ENCODE measurements at places on chromosomes 2 and 18.

DNA sequence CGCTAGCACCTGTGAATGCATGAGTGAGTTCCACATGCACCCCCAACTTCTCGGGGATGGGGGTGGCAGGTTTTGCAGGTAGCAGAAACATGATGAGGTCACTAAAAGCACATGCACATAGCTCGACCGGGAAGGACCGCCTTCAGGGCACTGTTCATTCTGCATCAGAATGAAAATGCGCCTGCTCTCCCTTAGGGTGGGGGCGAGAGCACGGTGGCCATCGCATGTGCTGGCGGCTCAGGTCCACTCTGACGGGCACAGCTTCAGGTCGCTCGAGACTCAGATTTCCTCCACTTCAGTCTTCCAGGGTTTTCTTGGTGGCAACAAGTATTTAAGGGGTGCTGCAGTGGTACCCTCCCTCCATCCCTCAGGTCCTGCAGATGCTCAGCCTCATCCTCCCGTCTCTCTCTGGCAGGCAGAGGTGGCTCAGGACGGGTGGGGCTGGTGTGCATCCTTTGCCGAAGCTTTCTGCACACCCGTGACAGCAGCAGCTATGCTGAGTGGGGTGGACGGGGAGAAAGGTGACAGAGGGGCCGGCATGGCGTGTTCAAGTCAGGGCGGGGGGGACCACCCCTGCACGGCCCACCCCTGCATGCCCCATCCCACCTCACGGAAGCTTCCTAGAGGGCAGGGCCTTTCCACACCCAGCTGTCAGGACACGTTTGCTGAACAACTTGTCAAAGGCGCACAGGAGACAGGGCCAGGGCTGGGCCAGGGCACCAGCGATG lies 14.8 kb downstream of the KCNIP3 start:
- no peak for DNase-seq

DNA sequence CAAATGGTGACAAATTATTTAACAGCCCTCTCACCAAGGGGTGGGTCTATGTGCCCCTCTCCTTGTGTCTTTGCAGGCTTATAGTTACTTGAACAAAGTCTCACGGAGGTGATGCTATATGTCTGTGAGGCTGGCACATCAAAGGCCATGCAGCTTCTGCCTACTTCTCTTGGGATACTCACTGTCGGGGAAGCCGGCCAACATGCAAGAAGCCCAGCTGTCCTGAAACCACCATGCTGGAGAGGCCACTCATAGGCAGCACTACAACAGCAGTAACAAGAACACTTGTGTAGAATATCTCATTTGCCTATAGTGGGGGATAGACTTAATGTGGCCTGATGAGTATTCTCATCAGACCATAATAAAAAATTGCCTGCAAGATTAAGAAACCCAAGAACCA lies 233.7 kb upstream of the NCKAP5 start:
- no peak for DNase-seq

DNA sequence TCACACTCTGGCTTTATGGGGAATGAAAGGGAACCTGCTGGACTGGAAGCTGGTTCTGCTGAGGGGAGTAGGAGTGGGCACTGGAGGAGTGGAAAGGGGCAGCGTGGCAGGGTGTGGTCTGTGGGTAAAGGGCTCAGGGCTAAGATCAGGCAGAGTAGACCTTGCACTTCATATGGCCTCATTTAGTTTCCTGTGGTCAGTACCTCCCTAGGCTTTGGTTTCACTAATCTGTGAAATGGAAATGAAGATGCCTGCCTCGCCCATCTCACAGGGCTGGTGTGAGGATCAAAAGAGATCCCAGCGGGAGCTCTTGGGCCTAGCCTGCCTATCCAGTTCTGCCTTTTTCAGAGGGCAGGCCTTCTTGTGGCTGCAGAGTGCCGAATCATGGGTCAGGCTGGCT lies 208.7 kb downstream of the LOXHD1 start:
- no peak for DNase-seq

DNA sequence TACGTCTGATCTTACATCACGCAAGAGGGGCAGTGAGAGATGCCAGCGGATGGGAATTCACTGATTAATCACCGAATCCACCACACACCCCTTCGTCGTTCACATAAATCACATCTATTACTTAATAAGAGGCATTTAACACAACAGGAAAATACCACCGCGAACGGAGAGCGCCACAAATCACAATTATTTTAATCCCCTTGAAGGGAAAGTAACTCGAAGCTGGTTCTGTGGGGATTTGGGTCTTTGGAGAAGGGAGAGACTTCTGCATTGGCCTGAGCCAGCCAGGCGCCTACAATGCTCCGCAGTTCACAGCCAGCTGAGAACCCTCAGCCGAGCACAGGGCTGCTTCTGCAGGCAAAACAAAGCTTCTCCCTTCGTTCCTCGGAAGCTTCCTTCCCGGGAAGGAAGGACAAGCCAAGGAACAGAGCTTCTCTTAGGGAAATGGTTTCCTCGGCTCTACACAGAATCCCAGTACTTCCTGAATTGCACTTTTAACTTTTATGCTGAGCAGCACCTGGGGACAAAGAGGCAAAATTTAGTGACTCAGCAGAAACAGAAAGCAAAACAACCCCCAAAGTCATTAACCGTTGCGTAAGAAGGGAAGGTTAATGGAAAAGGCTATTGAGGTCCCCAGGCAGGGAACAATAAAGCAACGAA lies at the start of gene LRP1B:
Gene LRP1B, minus strand, starts transcription at position 7 of the 660 bp plus-strand sequence. CDS start 287 bp downstream, outside the sequence.
- peak; percentile 68 for DNase-seq

GRCh38 chr2:133167990-133168389 lies 400.3 kb downstream of the NCKAP5 start:
- no peak for DNase-seq

GRCh38 chr2:196336207-196336606 lies 164.8 kb upstream of the STK17B start:
- no peak for DNase-seq

- no peak for DNase-seq
These were observed 117.6 kb downstream of the SNTG2 start for GRCh38 chr2:1068241-1068640.

DNA sequence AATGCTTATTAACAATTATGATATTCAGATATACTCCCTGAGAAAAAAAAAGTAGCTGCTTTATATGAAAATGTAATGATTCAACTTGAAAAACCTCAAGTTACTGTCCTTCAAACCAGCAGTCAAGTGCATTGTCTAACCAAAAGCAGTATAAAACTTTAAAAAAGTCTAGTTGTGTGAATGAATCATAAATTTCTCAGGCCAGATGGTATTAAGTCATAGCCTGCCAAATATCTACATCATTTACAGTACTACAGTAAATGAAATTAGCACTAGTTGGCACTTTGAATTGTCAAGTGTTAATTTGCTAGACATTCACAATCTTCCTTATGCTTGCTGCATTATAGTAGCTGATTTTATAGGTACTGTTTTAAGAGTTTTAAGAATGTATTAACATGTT lies 85.9 kb downstream of the CBLN2 start:
- DNase-seq: no peak

DNA sequence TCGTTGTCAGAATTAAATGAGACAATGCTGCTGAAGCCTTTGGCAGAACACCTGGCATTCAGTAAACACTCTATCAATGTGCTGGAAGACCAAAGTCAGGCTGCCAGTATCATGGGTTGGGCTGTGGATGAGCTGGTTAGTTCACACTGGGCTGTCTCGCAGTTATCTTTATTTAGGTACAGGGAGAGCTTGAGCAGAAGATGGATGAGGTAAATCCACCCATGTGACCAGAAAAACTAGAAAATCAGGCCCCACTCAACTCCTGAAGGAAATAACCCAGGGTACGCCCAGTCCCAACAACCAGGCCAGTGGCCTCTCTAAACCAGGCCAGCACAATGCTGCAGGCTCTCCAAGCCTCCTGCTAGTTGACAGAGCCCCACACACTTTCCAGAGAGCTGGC lies 330.3 kb downstream of the TNS1 start:
- no peak for DNase-seq

DNA sequence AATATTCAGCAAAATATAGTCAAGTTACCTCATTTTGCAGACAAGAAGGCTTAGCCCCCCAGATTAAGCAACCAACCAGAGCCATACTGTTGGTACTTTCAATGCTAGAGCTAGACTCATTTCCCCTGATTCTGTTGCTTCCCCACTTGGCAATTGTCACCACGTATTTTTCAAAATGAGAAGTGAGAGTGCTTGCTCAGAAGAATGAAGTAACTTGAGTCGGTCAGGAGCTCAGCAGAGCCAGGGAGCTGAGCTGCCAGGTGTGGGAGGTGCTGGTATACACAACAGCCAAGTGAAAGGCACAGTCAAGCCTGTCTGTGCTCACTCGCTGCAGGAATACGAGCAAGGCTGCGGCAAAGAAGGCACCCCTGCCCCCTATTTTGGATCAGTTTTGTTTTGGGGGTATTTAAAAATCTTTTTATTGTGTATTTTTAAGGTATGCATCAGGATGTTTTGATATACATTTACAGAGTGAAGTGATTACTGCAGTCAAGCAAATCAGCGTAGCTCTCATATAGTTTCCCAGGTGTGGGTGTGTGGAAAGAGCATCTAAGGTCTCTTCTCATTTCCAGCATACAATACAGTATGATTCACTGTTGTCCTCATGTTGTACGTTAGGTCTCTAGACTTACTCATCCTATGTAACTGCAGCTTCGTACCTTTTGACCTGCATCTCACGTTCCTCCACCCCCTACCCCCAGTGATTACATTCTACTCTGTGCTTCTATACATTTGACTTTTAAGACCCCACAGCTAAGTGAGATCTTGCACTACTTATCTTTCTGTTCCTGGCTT lies 62.4 kb downstream of the MRPS9 start:
- DNase-seq: no peak

GRCh38 chr2:45700407-45701013 lies 49.0 kb downstream of the PRKCE start:
- DNase-seq: no peak

DNA sequence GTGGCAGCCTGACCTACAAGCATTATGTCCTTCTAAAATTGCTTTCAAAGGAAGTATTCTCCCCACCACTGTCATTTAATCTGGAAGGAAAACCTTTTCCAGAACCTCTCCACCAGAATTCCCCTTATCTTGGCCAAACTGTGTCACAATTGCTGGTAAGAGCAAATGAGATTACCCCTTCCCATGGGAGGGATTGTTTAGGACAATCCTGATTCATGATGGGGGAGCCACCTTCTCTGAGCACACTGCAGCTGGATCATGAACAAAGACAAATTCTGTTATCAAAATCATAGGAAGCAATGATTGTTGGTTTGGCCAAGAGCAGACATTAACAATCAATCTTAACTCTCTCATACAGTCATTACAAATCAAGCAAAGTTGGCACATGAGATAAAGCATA lies 18.1 kb upstream of the ATOH8 start:
- DNase-seq: no peak

DNA sequence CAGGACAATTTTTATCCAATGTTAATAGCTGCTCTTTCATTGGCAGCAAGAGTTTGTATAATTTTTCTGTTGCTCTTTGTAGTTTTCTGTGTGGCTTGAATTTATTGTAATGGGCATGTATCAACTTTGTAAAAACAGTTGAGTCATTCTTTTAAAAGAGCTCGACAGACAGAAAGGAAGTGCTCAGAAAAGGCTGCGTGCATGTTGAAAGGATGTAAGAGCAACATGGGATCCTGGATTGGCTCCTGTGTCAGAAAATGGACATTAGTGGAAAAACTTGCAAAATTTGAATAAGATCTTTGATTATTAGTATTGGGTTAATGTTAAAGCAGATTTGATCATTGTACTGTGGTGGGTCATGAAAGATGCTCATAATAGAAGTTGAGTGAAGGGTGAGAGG lies 93.3 kb upstream of the CDC42EP3 start:
- no peak for DNase-seq

GRCh38 chr2:7972670-7973069 lies 709.2 kb upstream of the ID2 start:
- DNase-seq: no peak

DNA sequence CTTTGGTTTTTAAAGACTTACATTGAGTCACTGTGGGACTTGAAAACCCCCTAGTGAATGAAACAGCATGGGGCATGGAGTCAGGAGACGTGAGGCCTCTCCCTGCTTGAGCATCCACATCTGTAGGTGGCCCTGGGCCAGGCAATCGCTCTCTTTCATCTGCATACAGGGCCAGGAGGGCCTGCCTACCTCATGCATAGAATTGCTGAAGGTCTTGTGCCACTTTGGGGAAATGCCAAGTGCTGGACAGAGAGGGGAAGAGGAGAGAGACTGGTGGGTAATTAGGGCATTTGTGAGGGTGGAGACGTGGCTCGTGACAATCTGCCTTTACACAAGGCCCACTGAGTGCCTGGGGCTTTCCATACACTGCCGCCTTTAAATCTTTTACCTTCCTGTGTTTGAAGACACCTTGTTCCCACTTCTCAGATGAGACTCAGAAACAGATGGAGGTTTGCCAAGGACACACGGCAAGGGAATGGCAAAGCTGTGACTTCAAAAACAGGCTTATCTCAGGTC lies 322.2 kb upstream of the HS6ST1 start:
- peak; percentile 22 for DNase-seq

- no peak for DNase-seq
These were observed 541.5 kb upstream of the NETO1 start for GRCh38 chr18:73409242-73409641.

DNA sequence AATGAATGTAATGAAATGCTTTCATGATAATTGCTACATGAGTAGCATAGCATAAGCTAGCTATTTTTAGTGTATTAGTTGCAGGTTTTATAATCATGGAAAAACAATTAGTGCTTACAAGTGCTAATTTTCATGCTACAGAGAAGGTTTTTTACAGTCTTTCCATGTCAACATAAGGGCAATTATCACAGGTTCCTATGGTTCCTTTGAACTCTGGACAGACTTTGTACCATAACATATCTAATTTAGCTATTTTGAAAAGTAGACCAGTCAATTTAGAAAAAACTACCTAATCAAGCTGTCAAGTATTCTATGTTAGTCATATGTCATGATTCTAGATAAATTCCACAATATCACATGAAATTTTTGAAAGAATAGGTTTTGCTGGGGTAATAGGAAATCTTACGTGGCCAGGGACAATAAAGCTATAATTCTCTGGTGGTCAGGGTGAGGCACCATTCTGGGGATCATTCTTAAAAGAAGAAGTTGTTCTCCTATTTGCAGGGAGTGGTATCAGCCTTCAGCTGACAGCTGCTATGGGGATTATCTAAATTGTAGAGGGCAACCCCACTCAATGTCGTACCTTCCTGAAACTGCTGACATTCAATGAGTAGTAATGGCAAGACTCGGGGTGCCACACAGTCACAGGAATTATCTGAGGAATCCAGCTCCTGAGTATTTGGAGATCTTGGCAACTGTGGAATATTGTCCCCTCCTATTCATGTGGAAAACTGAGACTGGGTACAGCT lies 724.0 kb upstream of the LINC00305 start:
- no peak for DNase-seq

DNA sequence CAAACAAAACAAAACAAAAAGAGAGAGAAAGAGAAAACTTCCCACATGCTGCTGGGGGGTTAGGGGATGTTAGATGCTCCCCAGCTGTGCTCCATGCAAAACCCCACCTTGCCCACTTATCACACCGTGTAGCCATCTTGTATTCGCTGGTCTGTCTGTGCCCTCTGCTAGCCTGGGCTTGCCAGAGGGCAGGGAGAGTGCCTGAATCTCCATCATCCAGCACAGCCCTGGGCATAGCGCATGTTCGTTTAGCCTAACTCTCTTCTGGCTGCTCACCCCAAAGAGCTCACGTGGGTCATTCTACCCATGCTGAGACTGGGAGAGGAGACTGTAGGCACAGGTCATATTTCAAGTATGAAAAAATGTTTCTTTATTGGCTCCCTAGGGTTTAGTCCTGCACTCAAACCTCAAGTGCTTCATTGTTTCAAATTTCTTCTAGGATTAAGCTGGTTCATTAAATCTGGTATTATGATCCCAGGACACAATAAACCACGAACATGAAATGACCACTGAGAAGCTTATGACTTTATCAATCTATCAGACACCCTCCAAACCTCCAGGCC lies 100.5 kb downstream of the KCNF1 start:
- DNase-seq: peak; percentile 20
